ENCODE measurements at places on chromosomes 7 and 10. TPM values are rescaled to one million over a fixed set of nuclear protein-coding genes. Genes with fewer than 3 reads are reported as not detected.

Gene SPAM1
- not detected for total RNA-seq

- DNase-seq: no peak
Observed at GRCh38 chr10:28400681-28401080, 97.8 kb upstream of the MPP7 start.

GRCh38 chr7:116621649-116622048, 50.3 kb upstream of the MET start:
- no peak for DNase-seq

GRCh38 chr7:95843286-95843685, 70.9 kb downstream of the DYNC1I1 start:
- DNase-seq: no peak

- no peak for DNase-seq
Observed at GRCh38 chr7:50285269-50285668, 19.2 kb upstream of the IKZF1 start.
